Activated T-cell treated with anti-CD3 and anti-CD28 coated beads, Interleukin-2, amount 50 U/mL, for 48 hours (primary cell): ENCODE measurements at places on chromosomes 2 and 18.
A peak's percentile ranks its signal among the peaks of the same experiment; 100 is the strongest.

DNA sequence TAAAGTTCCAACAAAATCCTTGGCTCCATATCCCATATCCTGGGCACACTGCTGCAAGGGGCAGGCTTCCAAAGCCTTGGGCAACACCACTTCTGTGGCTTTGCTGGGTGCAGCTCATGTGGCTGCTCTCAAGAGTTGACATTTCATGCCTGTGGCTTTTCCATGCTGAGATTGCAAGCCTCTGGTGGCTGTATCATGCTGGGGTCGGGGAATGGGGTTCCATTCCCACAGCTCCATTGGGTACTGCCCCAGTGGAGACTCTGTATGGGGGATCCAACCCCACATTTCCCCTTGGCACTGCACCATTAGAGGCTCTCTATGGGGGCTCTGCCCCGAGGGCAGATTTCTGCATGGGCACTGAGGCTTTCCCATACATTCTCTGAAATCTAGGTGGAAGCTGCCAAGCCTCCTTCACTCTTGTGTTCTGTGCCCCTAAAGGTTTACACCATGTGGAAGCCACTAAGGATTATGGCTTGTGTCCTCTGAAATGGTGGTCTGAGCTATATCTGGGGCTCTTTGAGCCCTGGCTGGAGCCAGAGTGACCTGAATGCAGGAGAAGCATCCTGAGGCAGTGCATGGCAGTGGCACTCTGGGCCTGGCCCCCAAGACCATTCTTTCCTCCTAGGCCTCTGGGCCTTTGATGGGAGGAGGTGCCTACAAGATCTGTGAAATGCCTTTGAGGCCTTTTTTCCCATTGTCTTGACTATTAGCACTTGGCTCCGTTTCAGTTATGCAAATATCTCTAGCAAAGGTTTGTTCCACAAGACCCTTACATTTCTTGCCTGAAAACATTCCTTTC is 107.9 kb downstream of the PTGR3 start:
- DNase-seq: no peak

GRCh38 chr2:215958257-215958656 is 55.1 kb downstream of the MREG start:
- no peak for DNase-seq

- no peak for DNase-seq
Measured at GRCh38 chr18:11339188-11339775, 189.9 kb upstream of the PIEZO2 start.

DNA sequence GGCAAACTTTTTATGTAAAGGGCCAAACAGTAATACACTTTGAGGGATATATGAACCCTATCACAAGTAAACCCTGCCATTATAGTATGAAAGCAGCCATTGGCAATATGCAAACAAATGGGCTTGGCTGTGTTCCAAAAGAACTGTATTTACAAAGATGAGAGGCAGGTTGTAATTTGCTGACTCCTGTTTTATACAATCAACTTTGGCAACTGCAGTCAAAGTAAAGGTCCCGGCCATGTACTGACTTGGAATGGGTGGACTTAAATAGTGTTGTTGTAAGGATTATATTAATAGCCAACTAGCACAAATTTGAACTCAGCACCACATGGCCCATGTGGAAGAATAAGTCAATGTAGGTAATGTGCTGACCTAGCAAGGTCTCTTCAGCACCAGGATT is 223.4 kb downstream of the WDPCP start:
- no peak for DNase-seq

GRCh38 chr2:48253301-48253700 is 276.7 kb upstream of the STON1 start:
- DNase-seq: no peak

- DNase-seq: no peak
Measured at GRCh38 chr2:226118471-226119429, 680.9 kb downstream of the IRS1 start.

DNA sequence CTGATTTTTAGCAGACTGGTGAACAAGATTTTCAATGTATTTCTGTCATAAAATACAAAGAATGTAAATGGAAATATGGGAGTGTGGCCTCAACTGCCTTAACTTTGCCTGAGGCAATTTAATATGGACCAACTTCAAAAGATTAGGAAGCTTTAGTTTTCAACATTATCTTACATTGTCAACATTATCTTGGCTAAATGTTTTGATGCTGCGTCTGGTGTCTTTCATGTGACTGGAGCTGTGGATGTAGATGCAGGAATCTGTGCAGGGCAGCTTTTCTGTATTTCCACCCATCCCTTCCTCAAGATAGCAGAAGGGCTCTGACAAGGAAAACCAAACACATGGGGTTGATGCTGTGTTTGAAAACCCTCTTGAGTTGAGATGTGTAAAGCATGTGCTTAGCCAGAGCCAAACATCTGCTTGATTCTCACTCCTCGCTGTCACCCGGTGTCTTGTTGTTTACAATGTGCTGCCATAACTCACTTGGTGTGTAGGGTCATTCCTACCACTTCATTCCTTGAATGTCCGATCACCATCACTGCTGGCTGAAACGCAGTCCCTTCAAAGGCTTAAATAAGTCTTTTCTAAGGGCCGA is 33.0 kb downstream of the COPS8 start:
- no peak for DNase-seq

- peak; percentile 79 for DNase-seq
Measured at GRCh38 chr2:20661421-20662307, 5.3 kb upstream of the GDF7 start.

DNA sequence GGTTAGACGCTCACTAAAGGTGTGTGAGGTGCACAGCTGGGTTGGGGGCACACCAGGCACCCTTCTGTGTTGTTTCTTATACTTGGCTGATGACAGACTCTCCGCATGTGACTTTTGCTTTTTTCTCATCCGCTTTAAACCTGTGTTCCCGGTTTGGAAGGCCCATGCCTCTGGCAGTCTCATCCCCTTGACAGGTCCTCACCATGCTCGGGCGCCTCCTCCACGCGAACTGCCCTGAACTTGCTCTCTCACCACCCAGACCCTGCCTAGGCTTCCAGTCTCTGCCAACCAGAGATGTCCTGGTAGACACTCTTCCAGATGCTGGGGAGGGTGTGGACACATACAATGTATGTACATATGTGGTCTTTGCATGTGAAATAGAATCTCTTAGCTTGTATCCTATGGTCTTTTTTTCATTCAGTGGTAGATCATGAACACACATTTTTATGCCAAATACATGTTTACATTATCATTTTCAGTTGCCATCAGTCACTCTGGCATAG is 79.8 kb downstream of the LIMS1 start:
- no peak for DNase-seq

DNA sequence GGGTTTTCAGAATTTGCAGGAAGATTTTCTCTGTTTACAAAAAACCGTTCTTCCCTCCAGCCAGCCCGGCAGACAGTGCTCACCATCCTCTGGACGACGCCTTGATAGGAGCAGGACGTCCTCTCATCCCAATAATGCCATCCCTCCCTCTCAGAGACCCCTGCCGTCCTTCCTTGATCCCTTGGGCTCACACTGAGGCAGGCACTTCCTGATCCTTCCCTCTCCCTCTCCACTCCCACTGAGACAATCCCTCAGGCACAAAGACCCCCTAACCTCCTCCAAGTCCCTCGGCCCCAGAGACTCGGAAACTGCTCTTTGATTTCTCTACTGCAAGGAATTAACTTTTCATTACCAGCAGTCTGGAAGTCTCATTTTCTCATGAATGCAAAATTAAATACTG is 42.5 kb downstream of the PAX3 start:
- DNase-seq: no peak

GRCh38 chr2:134138115-134138514 is 115.8 kb upstream of the MGAT5 start:
- DNase-seq: no peak

GRCh38 chr2:15942711-15943345 is 2.5 kb downstream of the MYCN start:
- DNase-seq: peak; percentile 21

- no peak for DNase-seq
Measured at GRCh38 chr2:85925216-85925671, 36.5 kb upstream of the ST3GAL5 start.

GRCh38 chr2:114668415-114668814 is 226.0 kb downstream of the DPP10 start:
- no peak for DNase-seq

DNA sequence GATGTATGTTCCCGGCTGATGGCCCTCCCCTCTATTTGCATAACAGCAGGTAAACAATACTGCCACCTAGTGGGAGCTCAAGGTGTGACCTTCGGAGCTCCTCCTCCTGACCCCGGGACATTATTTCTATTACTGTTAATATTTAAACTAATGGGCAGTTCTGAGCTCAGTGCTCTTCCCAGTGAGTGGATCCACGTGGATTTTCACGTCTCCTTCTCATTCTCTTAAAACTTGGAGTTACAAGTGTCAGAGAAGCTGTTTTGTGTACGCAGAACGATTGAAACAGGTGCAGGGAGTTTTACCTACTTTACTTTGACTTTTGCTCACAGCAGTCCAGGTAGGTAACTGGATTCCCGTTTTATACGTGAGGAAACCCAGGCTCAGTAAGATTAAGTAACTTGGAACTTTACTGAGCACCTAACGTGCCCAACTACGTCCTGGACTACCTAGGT is 127.3 kb downstream of the PRKCE start:
- DNase-seq: peak; percentile 64

DNA sequence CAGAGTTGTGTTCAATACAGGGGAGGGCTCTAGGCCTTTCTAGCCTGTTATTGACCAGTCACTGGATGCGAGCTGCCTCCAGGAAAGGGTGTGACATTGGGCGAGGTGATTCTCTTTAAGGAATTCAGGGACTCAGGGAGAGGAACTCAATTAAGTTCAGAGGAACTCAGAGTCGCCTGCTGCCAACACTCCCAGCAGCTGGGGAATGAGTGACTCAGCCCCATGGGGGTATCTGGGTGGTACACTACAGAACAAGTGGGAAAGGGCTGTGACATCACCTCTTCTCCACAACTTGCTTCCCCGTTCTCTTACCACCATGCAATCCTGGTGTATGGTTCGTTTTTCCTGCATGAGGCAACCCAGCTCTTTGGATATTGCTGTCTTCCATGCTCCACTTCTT is 50.4 kb upstream of the CYRIA start:
- DNase-seq: no peak

DNA sequence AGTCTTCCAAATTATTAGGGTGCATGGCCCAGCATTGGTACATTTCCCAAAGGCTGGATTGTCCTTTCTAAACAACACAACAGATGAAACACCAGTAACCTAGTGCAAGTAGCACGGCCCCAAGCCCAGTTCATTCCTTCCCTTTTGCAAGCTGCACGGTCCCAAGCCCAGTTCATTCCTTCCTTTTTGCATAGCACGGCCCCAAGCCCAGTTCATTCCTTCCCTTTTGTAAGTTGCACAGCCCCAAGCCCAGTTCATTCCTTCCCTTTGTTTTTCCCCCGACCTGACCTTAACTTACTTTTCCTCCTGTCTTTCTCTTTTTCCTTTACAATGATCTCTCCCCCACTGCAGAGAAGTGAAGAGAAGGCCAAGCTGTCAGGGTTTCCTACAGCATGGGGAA is 60.9 kb downstream of the C18orf63 start:
- DNase-seq: peak; percentile 5
